ENCODE measurements at places on chromosomes 12 and 14. TPM values are rescaled to one million over a fixed set of nuclear protein-coding genes. Genes with fewer than 3 reads are reported as not detected.

The B4GALNT1 gene
- polyA plus RNA-seq, result 0.93 TPM

The RNFT2 gene
- polyA plus RNA-seq, result 0.37 TPM

The ATF1 gene
- 7.7 TPM for polyA plus RNA-seq

The PRH2 gene
- 0.30 TPM for polyA plus RNA-seq

The NYNRIN gene
- polyA plus RNA-seq, result 4.2 TPM

The TOMM20L gene
- not detected for polyA plus RNA-seq

The KRT4 gene
- polyA plus RNA-seq, result 7.7 TPM

The CCDC197 gene
- polyA plus RNA-seq, result not detected

The LTB4R2 gene
- 5.5 TPM for polyA plus RNA-seq

The MANSC4 gene
- not detected for polyA plus RNA-seq

The GDF3 gene
- 0.35 TPM for polyA plus RNA-seq

The WNT1 gene
- not detected for polyA plus RNA-seq

The CLEC2B gene
- 17.0 TPM for polyA plus RNA-seq

The OR9K2 gene
- polyA plus RNA-seq, result not detected

The VTI1B gene
- 48.4 TPM for polyA plus RNA-seq

The GPR84 gene
- 0.73 TPM for polyA plus RNA-seq

The MAGOHB gene
- 19.3 TPM for polyA plus RNA-seq

The ERC1 gene
- 12.5 TPM for polyA plus RNA-seq

The C12orf56 gene
- 0.03 TPM for polyA plus RNA-seq

The ANO4 gene
- 0.16 TPM for polyA plus RNA-seq

The NXPH4 gene
- polyA plus RNA-seq, result 0.15 TPM

The ARHGAP9 gene
- 62.1 TPM for polyA plus RNA-seq

The EID3 gene
- 1.6 TPM for polyA plus RNA-seq

The APOLD1 gene
- polyA plus RNA-seq, result 3.1 TPM

The KITLG gene
- 22.5 TPM for polyA plus RNA-seq

The DLK1 gene
- polyA plus RNA-seq, result not detected

The FSCB gene
- polyA plus RNA-seq, result not detected

The CABP1 gene
- polyA plus RNA-seq, result 0.13 TPM

The RASSF8 gene
- 9.0 TPM for polyA plus RNA-seq

The C2CD5 gene
- polyA plus RNA-seq, result 13.4 TPM

The SLC17A8 gene
- 0.02 TPM for polyA plus RNA-seq

The SMCO2 gene
- polyA plus RNA-seq, result 0.16 TPM

The THTPA gene
- 7.7 TPM for polyA plus RNA-seq

The BRI3BP gene
- 4.5 TPM for polyA plus RNA-seq

The ASCL1 gene
- 0.81 TPM for polyA plus RNA-seq

The SAMD15 gene
- polyA plus RNA-seq, result 1.2 TPM

The CCDC175 gene
- polyA plus RNA-seq, result 0.06 TPM

The IFI27 gene
- 883 TPM for polyA plus RNA-seq

The MYF6 gene
- not detected for polyA plus RNA-seq

The OVCH1 gene
- 0.17 TPM for polyA plus RNA-seq

The ANG gene
- polyA plus RNA-seq, result 19.6 TPM

The DYNLL1 gene
- polyA plus RNA-seq, result 328 TPM

The HOXC11 gene
- not detected for polyA plus RNA-seq

The KCNH5 gene
- polyA plus RNA-seq, result not detected

The RERG gene
- polyA plus RNA-seq, result 6.4 TPM

The GYS2 gene
- polyA plus RNA-seq, result 0.10 TPM

The LAG3 gene
- 1.7 TPM for polyA plus RNA-seq

The LYZ gene
- 178 TPM for polyA plus RNA-seq

The TNFRSF1A gene
- polyA plus RNA-seq, result 182 TPM

The ACRBP gene
- polyA plus RNA-seq, result 8.7 TPM

The MGAT2 gene
- 32.4 TPM for polyA plus RNA-seq

The FGD6 gene
- 3.4 TPM for polyA plus RNA-seq

Data from lung (tissue), 17 donors.